ENCODE measurements at places on chromosomes 2 and 18.

DNA sequence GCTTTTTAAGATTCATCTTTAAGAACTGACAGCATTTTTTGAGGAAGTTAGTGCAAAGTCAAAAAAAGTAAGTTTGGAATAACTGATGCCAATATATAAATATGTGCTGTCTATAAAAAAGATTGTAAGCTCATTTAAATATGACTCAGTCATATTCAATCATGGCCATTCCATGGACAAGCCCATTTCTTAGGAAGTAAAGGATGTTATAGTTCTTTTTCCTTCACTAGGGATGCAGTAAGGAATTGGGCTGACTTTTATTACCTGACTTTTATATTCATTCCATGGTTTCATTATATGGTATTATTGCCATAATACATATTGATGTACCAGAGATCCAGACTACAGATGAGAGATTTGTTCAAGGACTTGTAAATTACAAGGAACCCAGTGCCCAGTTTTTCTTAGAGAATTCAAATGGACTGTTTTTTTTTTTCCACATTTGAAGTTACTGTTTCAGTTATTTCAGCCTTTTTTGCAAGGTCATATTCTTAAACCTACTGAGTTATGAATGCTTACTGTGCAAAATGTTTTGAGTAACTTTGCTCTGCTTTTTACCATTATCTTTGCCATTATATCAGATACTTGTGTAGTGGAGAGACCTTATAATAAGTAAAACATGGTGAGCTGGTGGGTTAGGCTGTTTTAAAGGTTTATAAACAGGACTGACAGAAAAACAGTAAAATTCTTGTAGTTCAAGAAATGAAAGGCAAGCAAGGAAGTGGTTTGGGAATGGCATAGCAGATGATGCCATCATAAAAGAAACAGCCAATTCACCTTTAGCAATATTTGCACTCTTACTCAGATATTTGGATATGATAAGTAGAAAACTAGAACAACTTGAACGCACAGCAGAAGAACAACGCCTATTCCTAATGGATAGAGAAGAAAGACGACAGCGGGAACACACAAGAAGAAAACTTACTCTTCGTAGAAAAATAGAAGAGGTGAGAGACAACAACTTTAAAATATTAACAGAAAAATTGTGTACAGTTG lies 7.6 kb downstream of the FSIP2 start:
- no peak for DNase-seq

DNA sequence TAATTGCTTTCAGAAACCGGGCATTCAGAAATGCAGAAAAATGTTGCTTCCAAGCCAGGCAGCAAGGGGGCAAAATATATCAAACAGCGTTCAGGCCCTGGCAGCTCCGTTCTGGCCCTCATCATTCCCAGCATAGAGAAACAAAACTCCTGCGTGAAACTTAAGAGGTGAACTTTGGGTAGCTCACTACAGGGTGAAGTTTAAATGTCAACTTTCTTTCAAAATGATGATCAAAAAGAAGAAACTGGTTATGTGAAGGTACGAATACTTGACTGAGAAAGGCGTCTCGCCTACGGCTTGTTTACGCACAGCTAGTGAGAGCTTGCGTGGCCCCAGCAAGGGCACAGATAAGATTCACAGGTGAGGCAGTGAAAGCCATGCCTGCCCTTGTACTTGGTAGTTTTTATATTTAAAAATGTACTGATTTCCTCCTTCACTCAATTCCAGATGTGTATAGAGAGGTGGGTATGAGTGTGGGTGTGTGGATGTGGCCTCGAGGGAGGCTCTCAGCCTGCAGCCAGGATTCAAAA lies 127.5 kb downstream of the NFATC1 start:
- DNase-seq: no peak

- no peak for DNase-seq
These were observed 60.8 kb downstream of the ABCG8 start for GRCh38 chr2:43899589-43899988.

- DNase-seq: no peak
These were observed at the start of gene NLRC4 for GRCh38 chr2:32264422-32265105. NLRC4 (minus strand) TSS chr2:32264886; CDS start chr2:32256775, 8,111 bp downstream.

DNA sequence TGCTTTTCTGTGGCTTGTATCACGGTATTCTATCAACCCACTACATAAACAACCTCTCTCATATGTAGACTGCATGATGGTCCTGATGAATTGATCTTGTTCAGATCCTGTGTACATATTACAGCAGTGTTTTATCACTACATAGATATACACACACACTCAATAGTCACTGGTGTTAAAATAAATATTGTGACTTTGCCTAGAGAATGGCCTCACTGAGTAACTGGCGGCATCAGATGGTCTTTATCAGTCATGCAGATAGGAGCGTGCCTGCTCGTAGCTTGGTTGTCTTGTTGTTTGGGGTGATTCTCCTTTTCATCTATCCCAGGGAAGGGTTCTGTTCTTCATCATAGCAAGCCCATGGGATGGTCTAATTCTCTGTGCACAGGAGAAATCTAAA lies 18.4 kb upstream of the CTAGE1 start:
- DNase-seq: no peak

DNA sequence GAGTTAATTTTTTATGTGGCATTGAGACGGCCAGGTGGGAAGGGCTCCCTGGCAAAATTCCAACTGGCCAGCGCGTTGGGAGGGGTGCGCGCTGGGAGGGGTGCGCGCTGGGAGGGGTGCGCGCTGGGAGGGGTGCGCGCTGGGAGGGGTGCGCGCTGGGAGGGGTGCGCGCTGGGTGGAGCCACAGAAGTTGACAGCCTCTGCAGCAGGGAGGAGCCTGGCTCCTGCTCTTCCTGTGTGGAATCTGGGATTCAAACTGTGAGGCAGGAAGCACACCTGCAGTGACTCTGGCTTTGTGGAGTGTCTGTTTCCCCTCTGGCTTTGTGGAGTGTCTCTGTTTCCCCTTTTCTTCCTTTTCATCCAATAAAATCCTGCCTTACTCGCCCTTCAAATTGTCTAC lies 147.9 kb upstream of the CBLN2 start:
- no peak for DNase-seq

DNA sequence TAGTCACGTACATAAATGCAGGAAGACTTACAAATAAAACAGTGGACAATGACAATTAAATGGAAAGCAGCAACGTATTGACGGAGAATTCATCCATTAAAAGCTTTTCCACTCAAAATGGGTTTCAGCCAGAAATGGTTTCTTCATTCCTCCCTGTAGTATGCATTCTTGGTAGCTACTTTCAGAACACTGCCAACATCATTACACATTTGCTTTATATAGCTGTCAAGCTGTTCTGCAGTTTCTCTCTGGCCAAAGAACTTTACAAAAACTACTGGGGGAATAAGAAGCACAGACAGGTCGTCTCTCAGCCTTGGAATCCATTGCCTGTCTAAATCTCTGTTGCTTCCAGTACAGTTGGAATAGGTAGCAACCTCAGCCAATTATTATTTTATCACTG lies 84.1 kb upstream of the NCKAP5 start:
- no peak for DNase-seq
